ENCODE measurements at places on chromosomes 16 and 17.

GRCh38 chr16:30478766-30479478, 6.4 kb downstream of the ITGAL start:
- DNase-seq = no peak

- DNase-seq = no peak
These were observed 45.3 kb downstream of the C17orf58 start for GRCh38 chr17:67950945-67951344.

GRCh38 chr17:73325527-73325842, 13.7 kb upstream of the CDC42EP4 start:
- DNase-seq = no peak

DNA sequence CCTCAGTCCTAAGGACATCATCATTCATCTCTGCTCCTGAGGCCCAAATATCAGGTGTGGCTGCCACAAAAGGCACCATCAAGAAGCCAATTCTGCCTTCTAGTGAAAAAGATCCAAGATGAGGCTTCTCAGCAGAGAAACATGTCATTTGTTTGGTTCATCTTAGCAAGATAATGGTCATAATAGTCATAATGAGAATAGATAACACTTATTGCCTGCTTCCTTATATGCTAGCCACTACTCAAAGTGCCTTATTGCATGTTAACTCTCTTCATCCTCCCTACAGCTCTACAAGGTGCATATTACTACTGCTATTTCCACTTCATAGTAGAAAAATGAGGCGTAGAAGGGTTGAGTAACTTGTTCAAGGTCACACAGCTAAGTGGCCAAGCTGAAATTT, 45.0 kb upstream of the MRPS23 start:
- DNase-seq = no peak

DNA sequence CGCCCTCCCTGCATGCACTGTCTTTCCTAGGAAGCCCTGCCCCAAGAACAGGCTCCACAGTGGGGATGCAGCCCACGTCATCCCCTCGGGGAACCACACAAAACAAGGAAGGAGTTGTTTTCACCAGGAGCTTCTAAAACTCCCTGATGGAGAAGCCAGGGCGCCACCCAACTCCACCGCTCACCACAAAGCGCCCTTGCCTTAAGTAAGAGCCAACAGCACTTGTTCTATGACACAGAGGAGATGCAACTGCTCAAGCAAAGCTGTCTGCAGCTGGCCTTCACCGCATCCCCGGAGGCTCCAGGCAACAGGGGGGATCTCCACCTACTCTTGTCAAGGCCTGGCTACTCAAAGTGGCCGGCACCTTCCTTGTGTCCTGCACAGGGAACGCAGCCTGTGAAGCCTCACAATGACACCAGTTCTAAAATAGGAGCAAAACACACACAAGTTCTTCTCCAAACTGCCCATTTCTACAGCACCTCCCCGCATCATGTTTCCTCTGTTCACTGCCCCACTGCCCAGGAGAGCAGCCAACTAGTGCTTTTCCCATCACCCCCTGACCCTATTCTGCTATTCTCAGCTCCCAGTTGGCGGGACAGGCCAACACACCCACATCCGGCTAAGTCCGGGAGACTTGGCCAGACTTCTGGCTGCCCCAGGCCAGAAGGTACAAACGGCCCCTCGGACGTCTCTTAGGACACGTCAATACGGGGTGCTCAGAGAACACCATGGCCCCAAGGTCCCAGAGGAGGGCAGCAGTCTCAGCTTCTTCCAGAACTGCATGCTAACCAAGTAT, 24.2 kb downstream of the MPG start:
- no peak for DNase-seq

DNA sequence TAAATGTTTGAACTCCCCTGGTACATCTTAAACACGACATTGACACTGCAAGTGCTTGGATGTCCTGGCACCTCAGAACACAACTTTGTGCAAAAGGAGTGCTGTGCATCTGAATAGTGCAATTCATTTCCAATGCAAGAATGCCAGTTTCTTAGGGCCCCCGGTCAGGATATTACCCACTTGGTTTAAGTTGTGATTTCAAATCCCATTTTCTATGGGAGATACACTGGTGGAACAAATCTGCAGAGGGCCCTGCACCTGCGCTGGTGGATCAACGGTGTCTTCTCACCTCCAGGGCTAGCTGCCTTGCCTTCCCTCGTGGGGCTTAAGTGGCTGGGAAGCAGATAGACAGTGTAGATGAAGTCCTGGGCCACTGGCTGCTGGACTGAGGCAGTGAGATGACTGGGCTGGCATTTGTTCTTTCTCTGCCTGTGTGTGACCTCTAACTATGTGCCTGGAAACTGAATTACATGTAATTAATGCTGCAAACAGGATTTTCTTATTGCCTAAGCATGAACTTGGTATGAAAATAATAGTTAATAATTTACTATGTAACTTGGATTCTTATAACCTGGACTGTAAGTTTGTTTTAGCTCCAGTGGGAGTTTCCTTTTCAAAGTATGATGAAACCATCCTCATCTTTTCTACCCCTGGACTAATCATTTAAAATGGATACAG, 20.9 kb downstream of the HAPSTR1 start:
- DNase-seq = no peak

- no peak for DNase-seq
These were observed 26.6 kb downstream of the GSE1 start for GRCh38 chr16:85639529-85640253.

Data from KG1 (cell line).